ENCODE measurements at places on chromosomes 6 and 20. TPM values are rescaled to one million over a fixed set of nuclear protein-coding genes. Genes with fewer than 3 reads are reported as not detected.

The HLA-A gene
- 1,869 TPM for total RNA-seq

The BCAS4 gene
- 13.7 TPM for total RNA-seq

The MYLK4 gene
- 0.42 TPM for total RNA-seq

The ENPP5 gene
- total RNA-seq, result 0.42 TPM

Measured in mononuclear cell (primary cell).